ENCODE measurements at places on chromosomes 4 and X. TPM values are rescaled to one million over a fixed set of nuclear protein-coding genes. Genes with fewer than 3 reads are reported as not detected.

NKX6-1 gene
- not detected for total RNA-seq

DCAF12L1 gene
- not detected for total RNA-seq

BMX gene
- not detected for total RNA-seq

REELD1 gene
- not detected for total RNA-seq

TMPRSS11F gene
- not detected for total RNA-seq

FGG gene
- not detected for total RNA-seq

ODAPH gene
- total RNA-seq, result not detected

MAGEA2B gene
- total RNA-seq, result not detected

CFAP99 gene
- not detected for total RNA-seq

LRIT3 gene
- not detected for total RNA-seq

NR3C2 gene
- not detected for total RNA-seq

EDNRA gene
- 9.0 TPM for total RNA-seq

ERVMER34-1 gene
- total RNA-seq, result 4.8 TPM

PWWP3B gene
- not detected for total RNA-seq

MND1 gene
- 17.0 TPM for total RNA-seq

ARHGEF6 gene
- total RNA-seq, result 0.08 TPM

DMRTC1B gene
- not detected for total RNA-seq

CXCL9 gene
- total RNA-seq, result not detected

HPGD gene
- not detected for total RNA-seq

QRFPR gene
- total RNA-seq, result 3.5 TPM

STOX2 gene
- 0.08 TPM for total RNA-seq

RNF212 gene
- total RNA-seq, result 1.2 TPM

Data from hair follicular keratinocyte (primary cell).